Activated CD4-positive, alpha-beta T cell treated with anti-CD3 and anti-CD28 coated beads, Interleukin-2, amount 10 ng/mL, durations not matched to agents 7 days and 5 days (primary cell): ENCODE measurements at places on chromosomes 2 and 18.

GRCh38 chr2:116142644-116143227, 1671.8 kb upstream of the DDX18 start:
- no peak overlapping the region for H3K27ac ChIP-seq
- no peaks in the 10 kb centered on the region for H3K4me1 ChIP-seq
- DNase-seq, result no peak
- no peaks in the 10 kb centered on the region for H3K27me3 ChIP-seq
- H3K36me3 ChIP-seq, result no peaks in the 10 kb centered on the region

DNA sequence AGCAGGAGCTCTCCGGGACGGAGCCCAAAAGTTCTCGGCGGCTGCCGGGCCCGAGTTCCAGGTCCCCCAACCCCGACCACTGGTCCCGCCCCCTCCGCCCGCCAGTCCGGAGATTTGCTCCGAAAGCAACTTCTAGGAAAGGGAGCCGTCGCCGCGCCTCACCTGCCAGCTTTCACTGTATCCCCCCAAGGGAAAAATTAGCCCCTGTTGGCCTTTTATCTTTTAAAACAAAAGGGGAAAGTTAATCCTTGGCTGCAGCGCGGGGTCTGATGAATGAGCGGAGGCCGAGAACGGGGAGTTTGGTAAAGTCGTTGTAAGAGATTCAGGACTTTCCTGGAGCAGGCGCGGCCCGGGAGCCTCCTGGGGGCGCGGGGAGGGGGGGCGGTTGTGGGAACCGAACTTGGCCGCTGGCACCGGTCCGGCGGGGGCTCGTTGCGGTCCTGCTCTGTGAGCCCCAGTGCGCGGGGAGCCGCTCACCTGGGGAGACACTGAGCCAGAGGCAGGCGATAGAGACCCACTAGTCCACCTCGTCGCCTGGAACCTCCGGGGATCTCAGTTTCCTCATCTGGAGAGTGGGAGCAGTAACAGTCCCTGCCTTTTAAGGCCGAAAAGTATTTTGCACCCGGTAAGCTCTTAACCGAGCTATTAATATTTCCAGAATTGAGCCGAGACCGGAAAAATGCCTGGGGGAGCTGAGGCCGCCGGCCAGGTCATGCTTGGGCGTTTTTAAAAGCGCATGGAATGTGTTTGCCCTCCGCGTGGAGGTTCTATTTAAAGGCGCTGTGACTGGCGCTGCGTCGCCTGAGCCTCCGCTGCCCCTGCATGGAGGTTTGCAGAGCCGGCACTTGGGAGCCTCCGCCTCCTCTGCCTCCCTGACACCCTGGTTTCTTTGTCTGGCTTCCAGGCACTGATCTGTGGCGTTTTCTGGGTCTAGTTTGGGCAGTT, 1.1 kb downstream of the EFHD1 start:
- peaks cover 3% of the 10 kb centered on the region for H3K4me1 ChIP-seq
- DNase-seq, result no peak
- no peak overlapping the region for H3K27ac ChIP-seq
- peaks cover 61% of the 10 kb centered on the region for H3K27me3 ChIP-seq
- H3K4me3 ChIP-seq, result peak overlapping the region; percentile 27

GRCh38 chr2:216810399-216811160, 49.3 kb downstream of the TNP1 start:
- no peak for DNase-seq
- no peak overlapping the region for H3K27ac ChIP-seq
- no peaks in the 10 kb centered on the region for H3K36me3 ChIP-seq
- H3K4me3 ChIP-seq, result no peak overlapping the region
- peaks cover 4% of the 10 kb centered on the region for H3K27me3 ChIP-seq

DNA sequence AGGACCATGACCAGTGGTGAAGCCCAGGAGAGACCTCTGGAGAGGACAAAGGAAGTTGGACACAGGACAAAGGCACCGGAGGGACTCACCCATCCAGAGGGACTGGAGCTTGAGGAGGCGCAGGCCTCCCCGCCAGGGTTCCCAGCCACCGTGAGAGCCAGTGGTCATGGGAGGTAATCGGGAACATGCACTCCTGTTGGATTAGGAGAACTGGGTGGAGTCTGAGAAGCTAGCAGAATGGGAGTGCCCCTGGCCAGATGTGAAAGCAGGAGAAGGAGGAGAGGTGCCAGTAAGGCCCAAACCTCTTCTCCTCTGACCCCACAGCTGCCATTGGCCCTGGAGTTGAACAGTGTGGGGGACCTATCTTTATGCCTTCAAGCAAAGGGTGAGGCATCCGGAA, 20.3 kb downstream of the POU3F3 start:
- no peaks in the 10 kb centered on the region for H3K36me3 ChIP-seq
- no peak overlapping the region for H3K27ac ChIP-seq
- H3K27me3 ChIP-seq, result peaks cover 68% of the 10 kb centered on the region
- DNase-seq, result no peak
- H3K4me3 ChIP-seq, result no peak overlapping the region

- H3K27ac ChIP-seq, result no peak overlapping the region
- no peak for DNase-seq
- no peaks in the 10 kb centered on the region for H3K27me3 ChIP-seq
- no peaks in the 10 kb centered on the region for H3K4me1 ChIP-seq
Measured at GRCh38 chr2:177532567-177532966, 140.0 kb downstream of the AGPS start.

GRCh38 chr2:11949732-11950523, 203.5 kb downstream of the LPIN1 start:
- no peaks in the 10 kb centered on the region for H3K36me3 ChIP-seq
- H3K27me3 ChIP-seq, result peaks cover 14% of the 10 kb centered on the region
- DNase-seq, result no peak
- no peak overlapping the region for H3K4me3 ChIP-seq
- H3K4me1 ChIP-seq, result peaks cover 11% of the 10 kb centered on the region

GRCh38 chr2:120631724-120632123, 103.9 kb upstream of the GLI2 start:
- peaks cover 4% of the 10 kb centered on the region for H3K27me3 ChIP-seq
- no peak overlapping the region for H3K27ac ChIP-seq
- no peak overlapping the region for H3K4me3 ChIP-seq
- DNase-seq, result no peak
- H3K36me3 ChIP-seq, result no peaks in the 10 kb centered on the region
- H3K4me1 ChIP-seq, result no peaks in the 10 kb centered on the region

DNA sequence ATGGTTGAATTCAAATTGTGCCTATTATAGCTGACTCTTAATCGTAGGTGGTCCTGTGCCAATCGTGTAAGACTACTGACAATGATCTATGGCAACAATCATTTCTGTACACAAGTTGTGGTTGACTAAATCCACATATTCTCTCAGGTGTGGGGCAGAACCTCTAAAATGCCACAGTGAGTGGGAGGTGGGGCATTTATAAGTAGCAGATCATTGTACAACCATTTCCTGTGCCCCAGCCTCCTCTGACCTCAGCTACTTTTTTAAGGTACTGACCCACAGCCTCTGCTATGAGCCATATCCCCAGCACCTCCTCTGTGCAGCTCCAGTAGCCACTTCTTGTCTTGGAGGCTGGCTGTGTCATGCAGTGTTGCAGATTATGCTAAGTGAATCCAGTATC, 48.6 kb upstream of the RAPH1 start:
- DNase-seq, result peak; percentile 6
- peaks cover 34% of the 10 kb centered on the region for H3K4me1 ChIP-seq
- no peaks in the 10 kb centered on the region for H3K36me3 ChIP-seq
- no peak overlapping the region for H3K27ac ChIP-seq
- H3K4me3 ChIP-seq, result no peak overlapping the region

- H3K36me3 ChIP-seq, result no peaks in the 10 kb centered on the region
- H3K4me3 ChIP-seq, result no peak overlapping the region
- H3K27me3 ChIP-seq, result no peaks in the 10 kb centered on the region
- no peak for DNase-seq
- H3K4me1 ChIP-seq, result no peaks in the 10 kb centered on the region
- H3K27ac ChIP-seq, result no peak overlapping the region
Measured at GRCh38 chr18:59616501-59616900, 80.7 kb downstream of the CCBE1 start.

DNA sequence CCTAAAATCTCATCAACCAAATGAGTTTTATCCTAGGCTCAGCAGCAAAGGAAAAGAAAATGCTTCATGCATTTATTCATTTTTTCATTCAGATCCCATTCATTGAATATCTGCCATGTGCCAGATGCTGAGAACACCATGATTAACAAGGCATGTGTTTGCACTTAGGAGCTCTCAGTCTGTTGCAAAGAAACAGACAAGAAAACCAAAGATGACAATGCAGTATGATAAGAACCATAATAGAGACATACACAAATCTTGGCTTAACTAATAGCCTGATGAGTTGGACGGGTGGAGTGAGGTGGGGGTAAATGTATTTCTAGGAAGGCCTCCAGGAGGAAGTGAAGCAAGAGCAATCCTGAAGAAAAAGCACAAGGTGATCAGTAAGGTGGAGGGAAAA, 177.8 kb upstream of the SCN7A start:
- DNase-seq, result no peak
- no peaks in the 10 kb centered on the region for H3K4me1 ChIP-seq
- no peak overlapping the region for H3K4me3 ChIP-seq
- H3K27ac ChIP-seq, result no peak overlapping the region
- H3K36me3 ChIP-seq, result no peaks in the 10 kb centered on the region
- H3K27me3 ChIP-seq, result no peaks in the 10 kb centered on the region
